ENCODE measurements at places on chromosomes 2 and 18.

DNA sequence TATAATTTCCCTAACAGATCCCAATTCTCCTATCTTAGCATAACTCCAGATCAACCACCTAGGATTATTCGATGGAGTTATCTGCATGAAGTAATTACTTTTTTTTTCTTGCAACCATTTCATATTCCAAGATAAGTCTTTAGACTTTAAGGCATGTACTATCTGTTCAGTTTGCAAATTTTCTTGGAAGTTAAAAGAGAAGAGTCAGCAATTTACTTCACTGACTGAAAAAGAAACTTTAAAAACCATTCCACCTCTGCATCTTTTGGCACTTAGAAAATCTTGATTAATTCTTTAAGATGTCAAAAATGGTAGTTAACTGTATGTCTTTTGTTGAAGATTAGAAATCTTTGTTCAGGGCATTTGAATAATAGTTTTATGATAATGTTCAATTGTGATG lies 830.5 kb upstream of the KLHL29 start:
- DNase-seq: no peak
- no peaks in the 10 kb centered on the region for H3K4me1 ChIP-seq
- H3K4me3 ChIP-seq: no peak overlapping the region
- no peaks in the 10 kb centered on the region for H3K36me3 ChIP-seq
- H3K27ac ChIP-seq: no peak overlapping the region

DNA sequence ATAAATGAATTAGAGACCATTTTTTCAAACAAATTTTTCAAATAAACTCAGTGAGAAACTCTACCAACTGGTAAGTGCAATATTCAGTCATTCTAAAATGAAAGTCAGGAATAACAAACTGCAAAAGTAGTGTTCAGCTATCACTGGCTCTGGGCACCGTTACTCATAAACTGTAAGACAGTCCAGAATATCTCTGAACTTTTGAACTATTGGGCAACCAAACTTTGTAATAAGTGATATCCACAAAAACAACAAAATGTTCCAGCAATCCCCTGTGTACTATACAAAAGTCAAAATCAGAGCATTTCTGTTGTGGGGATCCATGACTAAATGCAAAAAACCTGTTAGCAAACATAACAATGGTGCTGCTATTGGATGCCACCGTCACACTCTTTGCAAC lies 56.3 kb downstream of the SLC25A12 start:
- H3K27me3 ChIP-seq: no peaks in the 10 kb centered on the region
- no peak for DNase-seq
- no peak overlapping the region for H3K4me3 ChIP-seq
- peaks cover 58% of the 10 kb centered on the region for H3K36me3 ChIP-seq
- H3K27ac ChIP-seq: no peak overlapping the region
- H3K4me1 ChIP-seq: no peaks in the 10 kb centered on the region

DNA sequence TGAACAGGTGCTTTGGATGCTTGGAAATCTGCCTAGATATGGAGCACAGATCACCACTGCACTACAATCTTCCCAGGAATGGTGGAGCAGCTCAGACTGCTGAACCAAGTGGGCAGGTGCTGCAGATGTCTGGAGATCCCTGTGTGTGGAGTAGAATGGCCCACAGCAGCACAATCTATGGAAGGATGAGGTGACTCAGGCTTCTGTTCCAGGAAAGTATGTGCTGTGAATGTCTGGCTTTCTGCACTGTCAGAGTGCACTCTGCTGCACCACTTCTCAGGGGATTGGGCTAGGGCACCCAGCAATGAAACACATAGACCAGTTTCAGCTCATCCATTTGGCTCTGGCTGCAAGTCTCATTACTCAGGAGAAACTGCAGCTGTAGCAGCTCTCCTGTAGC lies 865.4 kb upstream of the NXPH2 start:
- H3K4me1 ChIP-seq: no peaks in the 10 kb centered on the region
- no peak overlapping the region for H3K27ac ChIP-seq
- H3K27me3 ChIP-seq: no peaks in the 10 kb centered on the region
- H3K4me3 ChIP-seq: no peak overlapping the region
- DNase-seq: no peak
- no peaks in the 10 kb centered on the region for H3K36me3 ChIP-seq

DNA sequence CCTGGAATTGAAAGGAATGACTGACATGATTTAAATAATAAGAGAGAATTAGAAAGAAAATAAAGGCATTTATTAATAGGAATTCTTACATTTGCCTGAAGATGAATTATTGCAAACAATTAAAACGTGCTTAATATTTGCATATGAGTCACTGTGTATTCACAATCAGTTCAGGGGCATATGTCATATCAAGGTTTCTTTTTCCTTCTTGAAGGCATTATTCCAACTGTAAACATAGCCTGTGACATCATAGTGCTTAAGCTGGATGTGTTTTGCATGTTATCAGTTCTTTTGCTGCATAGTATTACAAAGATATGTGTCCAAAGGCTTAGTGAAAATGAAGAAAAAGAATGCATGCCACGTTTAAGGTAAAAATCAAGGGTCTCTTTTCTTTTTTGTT lies 80.8 kb downstream of the MEIS1 start:
- no peaks in the 10 kb centered on the region for H3K27me3 ChIP-seq
- H3K4me1 ChIP-seq: no peaks in the 10 kb centered on the region
- H3K4me3 ChIP-seq: no peak overlapping the region
- H3K27ac ChIP-seq: no peak overlapping the region
- H3K36me3 ChIP-seq: no peaks in the 10 kb centered on the region
- DNase-seq: no peak
